SW 1271 (cell line): ENCODE measurements at places on chromosomes 5 and 9.

DNA sequence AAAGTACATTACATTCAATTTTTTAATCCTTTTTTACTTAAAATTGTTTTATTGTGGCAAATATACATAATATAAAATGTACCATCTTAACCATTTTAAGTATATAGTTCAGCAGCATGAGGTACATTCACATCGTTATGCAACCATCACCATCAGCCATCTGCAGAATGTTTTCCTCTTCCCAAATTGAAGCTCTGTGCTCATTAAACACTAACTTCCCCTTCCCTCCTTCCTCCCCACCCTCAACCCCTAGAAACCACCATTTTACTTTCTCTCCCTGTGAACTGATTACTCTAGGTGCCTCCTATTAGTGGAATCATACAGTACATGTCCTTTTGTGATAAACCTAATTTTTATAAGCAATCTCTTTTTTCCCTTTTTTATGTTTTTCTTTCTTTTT, 15.6 kb downstream of the TEX53 start:
- no peak for DNase-seq

DNA sequence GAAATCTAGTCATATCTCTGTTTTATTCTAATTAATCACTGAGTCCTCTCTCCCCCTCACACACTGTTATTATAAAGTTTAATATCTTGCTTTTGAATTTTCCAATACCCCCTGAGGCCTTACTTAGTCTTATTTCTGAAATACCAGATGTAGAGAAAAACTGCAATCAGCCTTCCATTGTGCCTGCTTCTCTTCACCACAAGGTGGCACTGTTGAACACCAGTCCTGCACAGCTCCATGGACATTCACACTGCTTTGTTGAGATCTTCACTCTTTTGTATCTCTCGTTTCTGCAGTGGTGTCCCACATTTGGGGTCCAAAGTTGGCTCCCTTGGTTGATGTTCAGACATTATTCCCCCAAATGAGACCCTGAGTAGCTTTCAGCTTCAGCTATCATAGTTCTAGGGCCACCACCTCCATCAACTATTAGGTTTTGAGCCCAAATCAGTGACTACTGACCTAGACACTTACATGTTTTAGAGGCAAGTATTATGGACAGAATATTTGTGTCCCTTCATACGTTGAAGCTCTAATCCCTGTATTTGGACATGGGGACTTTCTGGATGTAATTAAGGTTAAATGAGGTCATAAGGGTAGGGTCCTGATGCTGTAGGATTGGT, 24.3 kb downstream of the BOD1 start:
- peak; percentile 27 for DNase-seq

DNA sequence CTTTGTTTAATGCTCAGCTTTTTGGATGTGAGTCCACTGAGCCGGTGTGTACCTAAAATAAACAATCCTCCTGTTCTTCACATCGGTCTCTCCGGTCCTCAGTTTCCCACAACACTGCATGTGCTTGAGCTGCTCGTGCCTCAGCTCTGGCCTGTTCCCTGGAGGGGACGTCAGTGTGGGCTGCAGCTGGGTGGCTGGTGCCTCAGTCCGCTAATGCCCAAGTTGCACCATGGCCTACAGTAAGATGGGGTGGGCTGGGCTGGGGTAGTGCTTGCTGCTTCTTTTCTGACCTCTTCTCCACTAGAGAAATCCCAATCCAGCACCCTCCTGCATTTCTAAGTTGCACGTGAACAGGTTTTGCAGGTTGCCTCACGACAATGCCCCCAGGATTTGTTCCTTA, 595 bp upstream of the BTNL9 start:
- no peak for DNase-seq

DNA sequence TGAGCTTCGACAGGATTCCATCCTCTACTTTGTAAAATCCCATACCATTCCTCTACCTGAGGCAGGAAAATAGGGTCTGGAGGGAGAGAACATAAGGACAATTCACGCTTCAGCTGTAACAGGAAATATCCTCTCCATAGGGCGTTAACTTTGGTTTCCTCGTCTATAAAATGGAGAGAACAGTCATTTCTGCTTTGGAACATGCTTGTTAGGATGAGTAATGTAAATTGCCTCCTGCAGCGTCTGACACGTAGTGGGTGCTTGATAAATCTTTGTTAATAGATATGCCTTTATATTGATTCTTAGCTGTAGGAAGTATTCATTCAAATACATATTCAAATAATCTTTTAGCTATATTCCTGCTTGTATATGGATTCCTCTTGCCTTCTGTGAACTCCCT, 711 bp upstream of the SUB1 start:
- no peak for DNase-seq

DNA sequence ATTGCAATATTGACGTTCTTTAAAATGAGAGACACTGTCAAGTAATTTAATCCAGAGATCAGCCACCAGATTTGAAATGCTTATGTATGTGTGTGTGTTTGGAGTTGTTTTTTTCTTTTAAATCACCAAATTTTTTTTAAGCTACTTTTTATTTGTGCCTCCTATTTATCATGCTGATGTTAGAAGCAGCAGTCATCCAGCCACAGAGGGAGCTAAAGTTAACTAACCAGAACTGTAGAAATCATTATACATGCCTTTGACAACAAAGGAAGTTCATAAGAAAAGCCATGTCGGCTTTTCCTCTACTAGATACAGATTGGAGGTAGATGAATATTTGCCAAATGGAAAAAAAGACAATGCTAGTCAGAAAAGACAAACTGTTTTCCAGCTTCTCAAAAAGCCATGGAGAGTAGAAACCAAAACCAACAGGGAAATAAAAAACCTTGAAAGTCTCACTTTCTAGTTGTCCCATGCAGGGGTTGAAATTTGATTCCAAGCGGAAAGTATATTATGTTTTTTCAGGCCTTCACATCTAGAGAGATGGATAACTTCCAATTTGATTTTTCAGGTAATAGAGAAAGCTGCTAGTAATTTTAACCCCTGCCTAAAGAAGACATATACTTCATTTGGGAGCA, 4.5 kb downstream of the PURA start:
- no peak for DNase-seq

GRCh38 chr5:104178829-104179456, 616.4 kb upstream of the NUDT12 start:
- no peak for DNase-seq

GRCh38 chr5:126438267-126438666, 15.1 kb downstream of the GRAMD2B start:
- DNase-seq, result no peak

DNA sequence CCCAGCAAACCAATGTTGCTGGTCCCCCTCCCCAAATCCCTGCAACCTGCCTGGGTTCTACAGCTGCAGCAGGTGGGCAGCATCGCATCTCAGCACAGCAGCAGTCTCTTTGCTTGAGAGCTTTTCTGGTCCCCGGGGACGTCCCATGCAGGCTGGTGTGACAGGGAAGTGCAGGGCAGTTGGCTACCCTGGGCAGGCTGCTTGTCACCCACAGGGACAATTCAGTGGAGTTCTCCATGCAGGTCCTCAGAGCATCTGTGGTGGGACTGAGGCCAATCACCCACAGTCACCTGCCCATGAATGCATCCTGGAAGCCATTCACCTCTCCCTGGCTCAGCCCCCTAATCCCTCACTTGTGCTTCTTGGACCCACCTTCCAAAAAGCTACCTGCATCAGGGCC, 43.9 kb upstream of the SEMA4D start:
- DNase-seq, result no peak

DNA sequence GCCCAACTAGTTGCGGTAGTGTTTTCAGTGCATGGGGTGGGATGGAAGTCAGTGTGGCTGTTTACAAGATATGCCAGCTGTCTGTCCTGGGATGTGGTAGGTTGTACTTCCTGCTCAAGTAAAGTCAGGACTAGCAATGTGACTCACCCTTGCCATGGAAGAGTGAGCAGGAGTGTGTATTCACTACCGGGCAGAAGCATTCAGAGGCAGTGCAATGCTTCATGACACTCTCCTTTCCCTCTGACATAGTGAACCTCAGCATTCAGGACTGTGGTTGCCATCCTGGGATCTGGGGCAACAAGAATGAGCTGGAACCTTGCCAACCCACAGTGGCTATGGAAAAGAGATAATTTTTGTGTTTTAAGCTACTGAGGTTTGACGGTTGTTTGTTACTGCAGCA, 68.9 kb downstream of the BOD1 start:
- DNase-seq, result no peak

- DNase-seq, result no peak
These were observed 16.9 kb downstream of the S1PR3 start for GRCh38 chr9:89008055-89008743.

GRCh38 chr5:150781706-150782614, 3.4 kb downstream of the SMIM3 start:
- no peak for DNase-seq

DNA sequence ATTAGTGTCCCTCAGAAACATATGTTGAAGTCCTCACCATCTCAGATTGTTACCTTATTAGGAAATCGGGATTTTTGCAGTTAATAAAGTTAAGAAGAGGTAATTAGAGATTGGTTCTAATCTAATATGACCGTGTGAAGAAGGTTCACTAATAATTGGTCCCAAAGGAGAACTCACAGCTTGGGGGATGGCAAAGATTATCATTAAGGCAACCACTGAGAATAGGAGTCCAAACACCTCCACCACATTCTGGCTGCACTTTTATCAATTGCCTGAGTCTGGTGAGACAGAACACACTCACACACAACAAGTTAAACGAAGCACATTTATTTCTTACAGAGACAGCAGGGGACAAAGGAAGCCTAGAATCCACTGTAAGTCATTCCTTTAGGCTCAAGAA, 94.9 kb upstream of the PRDM9 start:
- no peak for DNase-seq

GRCh38 chr9:38244971-38245370, 147.5 kb upstream of the ALDH1B1 start:
- DNase-seq, result no peak

GRCh38 chr9:136824496-136825225, 16.9 kb downstream of the RABL6 start:
- DNase-seq, result no peak

- no peak for DNase-seq
These were observed 26.7 kb downstream of the BDP1 start for GRCh38 chr5:71482132-71482531.

- DNase-seq, result no peak
These were observed 80.3 kb downstream of the VCAN start for GRCh38 chr5:83551821-83552220.

DNA sequence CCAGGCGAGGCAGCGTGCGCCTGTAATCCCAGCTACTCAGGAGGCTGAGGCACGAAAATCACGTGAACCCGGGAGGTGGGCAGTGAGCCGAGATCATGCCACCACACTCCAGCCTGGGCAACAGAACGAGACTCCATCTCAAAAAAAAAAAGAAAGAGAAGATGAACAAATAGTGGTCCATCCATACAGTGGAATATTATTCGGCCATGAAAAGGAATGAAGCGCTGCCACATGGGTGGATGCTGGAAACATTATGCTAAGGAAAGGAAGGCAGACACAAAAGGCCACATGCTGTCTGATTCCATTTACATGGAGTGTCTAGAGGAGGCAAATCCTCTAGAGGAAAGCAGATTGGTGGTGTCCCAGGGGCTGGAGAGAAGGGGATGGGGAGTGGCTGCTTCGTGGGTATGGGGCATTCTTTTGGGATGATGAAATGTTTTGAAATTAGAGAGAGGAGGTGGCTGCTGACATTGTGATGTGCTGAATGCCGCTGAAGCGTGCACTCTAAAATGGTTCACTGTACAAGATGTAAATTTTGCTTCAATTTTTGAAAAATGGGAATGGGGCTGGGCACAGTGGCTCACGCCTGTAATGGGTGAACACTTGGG, 17.0 kb downstream of the PLPP7 start:
- DNase-seq, result no peak

DNA sequence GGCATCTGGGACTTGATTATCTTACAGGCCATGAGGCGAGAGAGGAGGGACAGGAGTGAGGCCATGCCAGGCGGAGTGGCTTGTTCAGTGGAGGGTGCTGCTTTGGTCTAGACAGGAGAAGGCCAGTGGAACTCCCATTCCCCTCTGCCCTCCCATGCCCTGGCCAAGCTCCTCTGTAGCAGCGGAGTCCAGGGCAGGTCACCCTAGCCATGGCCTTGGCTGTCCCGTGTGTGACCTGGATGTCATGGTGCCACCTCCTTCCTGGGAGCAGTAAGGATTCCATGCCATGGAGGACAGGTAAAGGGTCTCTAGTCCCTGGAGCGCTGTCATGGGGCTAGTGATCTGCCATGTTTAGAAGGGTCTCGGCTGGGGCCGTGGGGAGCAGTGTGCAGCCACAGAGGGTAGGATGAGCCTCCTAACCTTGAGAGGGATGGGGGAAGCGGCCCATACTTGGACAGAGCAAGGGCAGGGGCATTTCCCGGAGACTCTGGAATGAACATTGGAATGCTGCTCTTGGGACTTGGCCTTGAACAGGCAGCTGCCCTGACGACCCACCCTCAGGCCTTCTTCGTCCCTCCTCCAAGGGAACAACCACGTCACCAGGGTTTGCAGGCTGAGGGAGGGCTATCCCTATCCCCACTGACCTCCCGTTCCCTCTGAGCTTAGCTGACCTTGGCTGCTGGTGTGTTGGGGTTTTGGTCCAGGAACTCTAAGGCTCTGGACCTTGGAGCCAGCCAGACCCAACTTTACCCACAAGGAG, 100.4 kb downstream of the DAB2IP start:
- DNase-seq, result no peak

DNA sequence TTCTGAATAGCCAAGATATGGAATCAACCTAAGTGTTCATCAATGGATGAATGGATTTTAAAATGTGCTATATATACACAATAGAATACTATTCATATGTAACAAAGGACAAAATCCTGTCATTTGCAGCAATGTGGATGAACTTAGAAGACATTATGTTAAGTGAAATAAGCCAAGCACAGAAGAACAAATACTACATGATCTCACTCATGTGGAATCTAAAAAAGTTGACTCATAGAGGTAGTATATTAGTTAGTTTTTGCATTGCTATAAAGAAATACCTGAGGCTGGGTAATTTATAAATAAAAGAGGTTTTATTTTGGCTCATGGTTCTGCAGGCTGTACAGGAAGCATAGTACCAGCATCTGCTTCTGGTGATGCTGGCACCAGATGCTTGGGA, 8.1 kb downstream of the CATSPER3 start:
- DNase-seq, result no peak

DNA sequence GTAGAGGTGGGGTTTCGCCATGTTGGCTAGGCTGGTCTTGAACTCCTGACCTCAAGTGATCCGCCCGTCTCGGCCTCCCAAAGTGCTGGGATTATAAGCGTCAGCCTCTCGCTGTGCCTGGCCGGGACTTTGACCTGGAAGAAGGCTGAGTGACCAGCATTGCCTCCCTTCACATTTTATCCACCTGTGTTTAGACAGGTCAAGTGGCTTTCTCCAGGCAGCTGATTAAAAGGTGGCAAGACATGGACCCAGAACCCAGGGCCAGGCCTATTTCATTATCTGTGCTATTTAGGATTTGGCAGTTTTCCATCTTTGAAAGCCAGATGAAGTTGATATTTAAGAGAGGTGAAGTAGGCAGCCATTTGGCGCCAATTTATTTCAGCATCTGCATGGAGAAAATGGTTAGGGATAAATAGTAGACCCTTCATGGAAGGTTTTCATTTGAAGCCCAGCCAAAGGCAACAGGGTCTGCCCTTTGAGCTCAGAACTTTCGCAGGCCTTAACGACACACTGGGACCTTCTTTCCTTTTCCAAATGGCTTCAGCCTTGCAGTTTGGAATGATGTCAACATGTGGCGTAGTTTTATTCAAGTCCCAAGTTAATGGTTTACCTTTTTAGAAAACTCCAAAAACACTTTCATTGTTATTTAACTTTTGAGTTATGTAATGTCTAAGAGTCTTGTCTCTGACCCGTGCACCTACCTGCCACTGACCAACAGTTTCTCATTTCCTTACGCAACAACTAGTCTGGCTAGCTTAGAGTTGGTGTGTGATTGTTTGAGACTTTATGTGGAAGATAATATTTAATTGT, 8.4 kb downstream of the DAPK1 start:
- DNase-seq, result no peak

GRCh38 chr5:15266841-15267240, 233.1 kb upstream of the FBXL7 start:
- no peak for DNase-seq
